ENCODE measurements at places on chromosomes 1 and 21.
A peak's percentile ranks its signal among the peaks of the same experiment; 100 is the strongest.

- no peak for DNase-seq
Observed at GRCh38 chr21:38993561-38993960, 187.8 kb downstream of the ETS2 start.

DNA sequence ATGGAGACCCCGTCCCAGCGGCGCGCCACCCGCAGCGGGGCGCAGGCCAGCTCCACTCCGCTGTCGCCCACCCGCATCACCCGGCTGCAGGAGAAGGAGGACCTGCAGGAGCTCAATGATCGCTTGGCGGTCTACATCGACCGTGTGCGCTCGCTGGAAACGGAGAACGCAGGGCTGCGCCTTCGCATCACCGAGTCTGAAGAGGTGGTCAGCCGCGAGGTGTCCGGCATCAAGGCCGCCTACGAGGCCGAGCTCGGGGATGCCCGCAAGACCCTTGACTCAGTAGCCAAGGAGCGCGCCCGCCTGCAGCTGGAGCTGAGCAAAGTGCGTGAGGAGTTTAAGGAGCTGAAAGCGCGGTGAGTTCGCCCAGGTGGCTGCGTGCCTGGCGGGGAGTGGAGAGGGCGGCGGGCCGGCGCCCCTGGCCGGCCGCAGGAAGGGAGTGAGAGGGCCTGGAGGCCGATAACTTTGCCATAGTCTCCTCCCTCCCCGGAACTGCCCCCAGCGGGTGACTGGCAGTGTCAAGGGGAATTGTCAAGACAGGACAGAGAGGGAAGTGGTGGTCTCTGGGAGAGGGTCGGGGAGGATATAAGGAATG lies 505 bp downstream of the LMNA start:
- peak; percentile 53 for DNase-seq

GRCh38 chr1:17427696-17428660 lies 11.5 kb downstream of the RCC2 start:
- no peak for DNase-seq

GRCh38 chr1:198678301-198678836 lies 39.5 kb downstream of the PTPRC start:
- DNase-seq = no peak

- DNase-seq = no peak
Observed at GRCh38 chr1:30933874-30934252, 25.3 kb upstream of the SDC3 start.

DNA sequence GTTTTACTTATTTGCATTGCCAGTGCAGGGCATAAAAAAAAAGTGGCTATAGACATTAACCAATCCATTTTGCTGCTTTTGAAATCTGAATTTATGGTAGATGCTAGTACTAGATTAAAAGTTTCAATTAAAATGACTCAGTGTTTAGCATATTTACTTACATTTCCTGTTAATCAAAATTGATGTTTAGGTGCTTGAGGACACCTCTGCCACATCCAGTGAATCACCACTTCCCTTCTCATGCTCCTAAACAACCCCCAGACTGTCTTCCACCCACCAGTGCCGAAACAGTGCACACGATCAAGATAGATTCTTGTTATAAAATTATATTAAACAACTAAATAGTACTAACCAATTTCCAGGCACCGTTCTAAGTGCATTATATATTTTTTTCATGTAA lies 32.7 kb downstream of the HSD17B7 start:
- DNase-seq = no peak

DNA sequence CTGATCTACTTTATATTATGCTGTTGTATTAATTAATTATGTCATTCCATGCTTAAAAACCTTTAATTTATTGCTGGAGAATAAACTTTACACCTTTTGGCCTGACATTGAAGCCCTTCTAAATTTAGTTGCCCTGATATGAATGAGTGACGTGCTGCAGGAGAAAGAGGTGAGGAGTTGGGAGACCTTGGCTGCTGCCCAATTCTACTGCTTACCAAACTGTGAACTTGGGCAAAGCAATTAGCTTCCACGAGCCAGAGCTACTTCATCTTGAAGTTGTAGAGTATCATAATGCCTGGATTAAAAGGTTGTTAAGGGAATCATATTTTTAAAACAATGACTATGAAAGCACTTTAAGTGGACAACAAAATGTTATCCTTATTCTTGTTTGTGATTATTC lies 126.8 kb upstream of the DEPDC1 start:
- no peak for DNase-seq

DNA sequence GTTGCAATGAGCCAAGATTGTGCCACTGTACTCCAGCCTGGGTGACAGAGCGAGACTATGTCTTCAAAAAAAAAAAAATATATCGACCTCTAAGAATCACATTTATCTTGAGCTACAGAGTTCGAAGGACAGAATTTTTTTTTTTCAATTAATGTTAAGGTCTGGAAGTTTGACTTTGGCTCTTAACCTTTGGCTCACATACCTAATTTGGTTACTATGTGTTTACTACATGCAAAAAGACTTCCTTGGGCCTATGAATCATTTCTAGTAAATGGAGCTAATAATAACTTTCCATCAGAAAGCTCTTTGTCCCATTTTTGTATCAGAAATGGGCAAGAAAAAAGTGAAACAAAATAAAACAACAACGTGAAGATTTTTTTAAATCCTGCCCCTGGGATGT lies 351.2 kb downstream of the SMYD3 start:
- DNase-seq = no peak

- no peak for DNase-seq
Observed at GRCh38 chr21:40466893-40467483, 380.0 kb downstream of the DSCAM start.

All from GM20000 (cell line).